ENCODE measurements at places on chromosomes 4 and X.

DNA sequence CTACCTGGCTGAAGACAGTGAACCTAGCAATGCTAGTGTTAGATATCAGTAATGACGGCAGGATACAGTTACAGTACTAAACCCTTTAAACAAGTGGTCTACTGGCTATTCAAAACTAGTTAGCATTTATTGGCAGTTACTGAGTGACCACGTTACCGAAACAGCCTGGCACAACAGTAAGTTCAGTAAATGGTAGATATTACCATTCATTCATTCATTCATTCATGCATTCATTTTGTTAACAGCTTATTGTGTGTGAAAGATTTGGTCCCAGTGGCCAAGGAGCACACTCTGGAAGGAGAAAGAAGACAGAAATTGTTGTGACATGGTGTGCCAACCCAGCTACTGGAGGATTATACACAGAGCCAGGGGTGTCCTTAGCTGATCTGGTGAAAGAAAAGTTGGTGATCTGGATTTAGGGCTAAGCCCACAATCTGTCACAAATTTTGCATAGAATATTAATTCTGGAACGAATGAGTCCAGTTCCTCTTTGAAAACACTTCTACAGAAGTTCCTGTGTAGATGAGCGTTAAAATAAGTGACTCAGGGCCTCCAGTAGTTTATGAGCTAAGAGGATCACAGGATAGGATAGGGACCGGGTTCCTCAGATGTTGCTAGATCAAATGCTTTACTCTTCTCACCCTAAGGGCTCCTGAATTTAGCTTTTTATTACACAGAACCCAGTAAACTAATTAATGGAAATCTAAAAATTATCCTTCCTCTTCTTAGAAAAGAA lies 179.1 kb downstream of the CBR4 start:
- no peak for DNase-seq

DNA sequence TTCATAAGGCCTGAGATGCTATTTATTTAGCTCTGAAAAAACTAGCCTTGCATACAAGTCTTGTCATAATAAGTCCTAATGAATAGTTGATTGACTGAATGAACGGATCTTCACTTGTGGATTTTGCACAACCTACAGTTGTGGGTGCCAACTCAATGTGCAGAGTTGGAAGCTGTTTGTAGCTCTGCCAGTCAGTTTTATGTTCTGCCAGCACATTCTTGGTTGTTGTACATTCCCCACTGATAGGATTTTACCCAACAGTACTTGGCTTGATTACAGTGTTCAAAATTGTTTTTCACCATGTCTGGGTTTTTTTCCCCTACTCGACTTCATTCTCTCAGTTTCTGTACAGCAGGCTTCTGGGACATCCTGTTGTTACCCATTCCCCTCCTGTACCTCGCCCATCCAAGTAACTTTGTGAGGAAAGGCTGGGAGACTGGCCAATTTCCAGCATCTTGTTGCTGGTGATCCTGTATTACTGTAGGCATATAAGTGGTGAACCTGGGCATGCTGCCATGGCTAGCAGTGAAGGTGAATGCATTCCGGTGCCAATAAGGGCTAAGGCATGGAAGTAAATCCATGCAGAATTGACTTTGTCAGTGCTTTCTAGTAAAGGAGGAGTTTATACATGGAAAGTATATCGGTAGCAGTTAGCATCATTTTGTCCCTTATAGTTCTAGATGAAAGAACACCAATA lies 22.8 kb downstream of the IL1RAPL1 start:
- DNase-seq = no peak

DNA sequence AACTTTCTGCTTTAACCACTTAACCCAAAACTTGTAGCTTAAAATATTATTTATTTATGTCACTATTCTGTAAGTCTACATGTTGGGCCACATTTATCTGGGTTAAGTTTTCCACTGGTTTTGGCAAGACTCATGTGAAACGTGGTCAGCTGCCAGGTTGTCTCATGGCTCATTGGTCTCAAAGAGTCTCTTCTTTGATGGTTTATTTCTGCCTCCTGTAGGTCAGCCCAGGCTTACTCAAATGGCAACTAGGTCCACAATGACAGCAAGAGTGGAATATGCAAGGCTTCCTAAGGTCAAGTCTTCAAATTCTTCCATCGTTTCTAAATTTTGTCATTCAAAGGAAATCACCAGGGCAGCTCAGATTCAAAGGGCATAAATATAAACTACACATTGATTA lies 828.7 kb downstream of the PCDH7 start:
- no peak for DNase-seq

DNA sequence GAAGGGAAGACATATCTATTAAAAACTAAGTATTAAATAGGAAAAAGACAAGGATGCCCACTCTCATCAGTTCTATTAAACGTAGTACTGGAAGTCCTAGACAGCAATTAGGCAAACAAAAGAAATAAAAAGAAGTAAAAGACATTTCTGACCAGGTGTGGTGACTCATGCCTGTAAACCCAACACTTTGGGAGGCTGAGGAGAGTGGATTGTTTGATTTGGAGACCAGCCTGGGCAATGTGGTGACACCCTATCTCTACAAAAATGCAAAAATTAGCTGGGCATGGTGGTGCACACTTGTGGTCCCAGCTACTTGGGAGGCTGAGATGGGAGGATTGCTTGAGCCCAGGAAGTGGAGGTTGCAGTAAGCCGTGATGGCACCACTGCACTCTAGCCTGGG lies 1071.8 kb downstream of the FAT4 start:
- no peak for DNase-seq

GRCh38 chr4:73705721-73706120 lies 34.6 kb upstream of the CXCL8 start:
- no peak for DNase-seq

GRCh38 chr4:24677909-24678308 lies 93.6 kb upstream of the DHX15 start:
- DNase-seq = no peak

GRCh38 chr4:76384052-76384451 lies 36.9 kb downstream of the CCDC158 start:
- DNase-seq = no peak

GRCh38 chr4:11623726-11624037 lies 195.0 kb upstream of the HS3ST1 start:
- DNase-seq = no peak

GRCh38 chr4:13399257-13399656 lies 84.9 kb downstream of the RAB28 start:
- DNase-seq = no peak

DNA sequence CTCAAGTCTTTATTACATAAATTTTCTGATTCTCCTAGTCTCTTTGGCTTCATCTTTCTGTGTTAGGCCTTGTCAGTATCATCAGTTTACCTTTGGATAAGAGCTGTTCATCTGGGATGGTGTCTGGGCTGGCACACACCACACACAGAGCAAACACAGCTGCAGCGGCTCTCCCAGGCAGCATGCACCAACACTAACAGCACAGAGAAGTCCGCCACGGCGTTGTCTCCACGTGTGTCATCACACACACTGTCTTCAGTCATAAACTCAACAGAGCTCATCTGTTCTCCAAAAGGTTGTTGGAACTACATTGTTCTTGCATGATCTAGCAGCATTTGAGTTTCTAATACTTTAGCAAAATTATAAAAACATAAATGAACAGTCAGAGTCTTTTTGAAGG lies 851.9 kb upstream of the FRG1 start:
- DNase-seq = no peak

GRCh38 chrX:68440442-68440841 lies 7.1 kb upstream of the OPHN1 start:
- DNase-seq = no peak

- no peak for DNase-seq
These were observed 368.1 kb upstream of the NOCT start for GRCh38 chr4:138647433-138647832.

DNA sequence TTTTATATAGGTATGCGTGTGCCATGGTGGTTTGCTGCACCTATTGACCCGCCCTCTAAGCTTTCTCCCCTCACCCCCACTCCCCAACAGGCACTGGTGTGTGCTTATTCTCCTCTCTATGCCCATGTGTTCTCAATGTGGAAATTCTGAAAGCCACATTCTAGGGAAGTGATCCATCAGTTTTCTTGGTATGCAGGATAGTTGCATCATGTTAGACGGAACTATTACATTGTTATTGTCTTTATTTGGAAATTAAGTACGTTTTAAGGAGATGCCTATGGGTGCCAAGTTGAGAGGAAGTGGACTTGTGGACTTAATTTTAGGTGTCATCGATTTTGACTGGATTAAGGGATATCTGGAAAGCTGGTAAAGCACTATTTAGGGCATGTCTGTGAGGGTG lies 204.6 kb downstream of the RBM46 start:
- DNase-seq = no peak

GRCh38 chrX:153649178-153649914 lies 2.3 kb downstream of the DUSP9 start:
- DNase-seq = no peak

Data from SW 1271 (cell line).